ENCODE measurements at places on chromosomes 5 and 9.

- no peak for DNase-seq
Measured at GRCh38 chr5:172101547-172102217, 86.3 kb downstream of the STK10 start.

GRCh38 chr5:58458141-58458742 is 1.6 kb downstream of the PLK2 start:
- no peak for DNase-seq

DNA sequence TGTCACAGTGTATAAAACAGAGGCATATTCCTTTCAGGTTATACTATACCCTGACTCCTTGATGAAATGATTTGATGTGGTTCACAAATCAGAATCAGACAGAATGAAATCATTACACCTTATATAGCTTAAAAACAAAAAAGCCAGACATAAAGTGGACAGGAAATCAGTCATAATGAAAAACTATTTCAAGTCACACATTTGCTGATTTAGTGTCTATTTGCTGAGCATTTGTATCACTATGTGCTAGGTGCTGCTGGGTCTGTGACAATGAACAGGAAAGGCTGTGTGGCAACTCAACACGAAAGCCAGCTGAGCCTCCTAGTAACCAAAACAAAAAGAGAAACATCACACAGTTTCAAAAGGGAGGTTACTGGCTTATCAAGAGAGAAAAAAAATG is 194.0 kb downstream of the EFNA5 start:
- no peak for DNase-seq

- no peak for DNase-seq
Measured at GRCh38 chr5:80094236-80094738, 59.1 kb downstream of the THBS4 start.

GRCh38 chr5:106673941-106674340 is 996.8 kb downstream of the EFNA5 start:
- DNase-seq = no peak

DNA sequence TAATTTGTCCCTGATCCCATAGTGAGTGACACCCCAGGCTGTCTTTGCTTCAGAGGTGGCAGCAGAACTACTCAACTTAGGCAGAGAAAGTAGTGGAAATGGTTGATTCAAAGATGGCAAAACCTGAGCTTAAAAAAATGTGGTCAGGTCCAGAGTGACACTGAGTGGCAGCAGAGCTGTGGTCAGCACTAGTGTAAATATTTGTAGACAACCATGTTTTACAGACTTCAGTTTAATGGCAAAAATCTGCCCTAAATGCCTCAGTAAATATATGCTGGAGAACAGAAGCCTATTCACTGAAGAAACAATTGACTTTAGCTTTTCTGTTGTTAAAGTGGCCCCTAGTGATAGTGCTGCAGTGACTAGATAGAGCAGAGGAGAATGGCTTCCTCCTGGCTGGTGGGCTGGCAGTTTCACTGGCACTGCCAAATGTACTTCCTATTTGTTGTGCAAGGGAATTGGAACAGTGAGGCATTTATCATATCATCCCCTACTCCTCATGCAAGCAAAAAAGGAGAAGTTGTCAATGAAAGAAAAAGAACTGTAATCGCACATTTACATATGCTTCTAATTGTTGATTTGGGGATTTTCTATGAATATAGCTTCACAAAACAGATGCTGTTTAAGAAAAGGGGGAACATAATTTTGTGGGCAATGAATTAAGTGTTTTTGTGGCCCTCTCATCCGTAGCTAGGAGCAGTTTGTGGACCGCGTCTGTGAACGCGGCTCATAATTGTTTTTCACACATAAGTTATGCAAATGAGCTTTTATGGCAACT is 12.0 kb downstream of the PBX3 start:
- DNase-seq = peak; percentile 63

DNA sequence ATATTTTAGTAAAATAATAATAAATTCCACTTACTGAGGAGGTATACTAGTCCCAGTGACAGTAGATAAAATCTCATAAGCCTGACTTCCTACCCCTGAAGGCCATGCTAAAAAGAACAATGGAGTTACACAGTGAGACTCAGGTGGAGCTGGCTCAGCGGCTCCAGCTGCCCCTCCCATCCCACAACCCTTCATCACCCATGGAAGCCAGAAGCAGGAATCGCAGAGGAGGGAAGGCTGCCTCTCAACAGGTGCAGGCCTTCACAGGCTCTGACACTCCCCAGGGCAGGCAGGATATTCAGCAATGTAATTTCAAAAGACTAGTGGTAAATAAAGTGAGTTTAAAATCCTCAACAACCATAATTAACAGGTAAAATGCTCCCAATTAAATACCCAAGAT is 67.5 kb downstream of the FANCC start:
- DNase-seq = no peak

DNA sequence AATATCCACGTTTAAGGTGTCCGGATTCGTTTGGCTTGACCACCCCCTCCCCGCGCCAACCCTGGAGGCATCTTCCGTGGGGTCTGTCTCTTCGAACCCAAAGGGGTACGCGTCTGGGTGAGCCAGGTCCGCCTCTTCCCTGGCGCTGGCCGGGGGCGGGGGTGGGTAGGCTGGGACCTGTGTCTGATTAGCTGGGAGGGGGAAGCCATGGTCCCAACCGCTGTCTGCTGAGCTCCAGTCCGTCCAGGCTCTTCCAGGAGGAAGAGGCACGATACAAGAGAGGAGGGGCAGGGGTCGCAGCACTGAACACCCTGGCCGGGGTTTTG is at the start of gene LVRN:
Gene LVRN (plus strand): TSS at position 237 of the 326 bp plus-strand sequence. CDS start 143 bp downstream, outside the sequence.
- no peak for DNase-seq

DNA sequence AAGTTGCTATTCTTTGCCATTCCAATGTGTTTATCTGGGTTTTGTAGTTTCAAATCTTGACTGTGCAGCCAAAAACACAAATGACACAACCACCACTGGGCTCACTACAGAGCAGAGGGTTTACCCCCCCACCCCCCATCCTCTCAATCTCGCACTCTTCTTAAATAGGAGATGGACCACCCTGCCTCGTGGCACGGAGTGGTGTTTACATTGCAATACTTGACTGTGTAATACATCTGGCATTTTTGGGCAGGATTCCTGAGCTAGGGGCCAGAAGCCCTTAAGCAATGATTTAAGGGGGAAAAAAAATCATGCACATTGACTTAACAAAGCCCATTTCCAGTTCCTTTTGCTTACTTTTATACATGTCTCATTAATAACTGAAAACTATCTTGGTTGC is 19.0 kb downstream of the PTCH1 start:
- no peak for DNase-seq

DNA sequence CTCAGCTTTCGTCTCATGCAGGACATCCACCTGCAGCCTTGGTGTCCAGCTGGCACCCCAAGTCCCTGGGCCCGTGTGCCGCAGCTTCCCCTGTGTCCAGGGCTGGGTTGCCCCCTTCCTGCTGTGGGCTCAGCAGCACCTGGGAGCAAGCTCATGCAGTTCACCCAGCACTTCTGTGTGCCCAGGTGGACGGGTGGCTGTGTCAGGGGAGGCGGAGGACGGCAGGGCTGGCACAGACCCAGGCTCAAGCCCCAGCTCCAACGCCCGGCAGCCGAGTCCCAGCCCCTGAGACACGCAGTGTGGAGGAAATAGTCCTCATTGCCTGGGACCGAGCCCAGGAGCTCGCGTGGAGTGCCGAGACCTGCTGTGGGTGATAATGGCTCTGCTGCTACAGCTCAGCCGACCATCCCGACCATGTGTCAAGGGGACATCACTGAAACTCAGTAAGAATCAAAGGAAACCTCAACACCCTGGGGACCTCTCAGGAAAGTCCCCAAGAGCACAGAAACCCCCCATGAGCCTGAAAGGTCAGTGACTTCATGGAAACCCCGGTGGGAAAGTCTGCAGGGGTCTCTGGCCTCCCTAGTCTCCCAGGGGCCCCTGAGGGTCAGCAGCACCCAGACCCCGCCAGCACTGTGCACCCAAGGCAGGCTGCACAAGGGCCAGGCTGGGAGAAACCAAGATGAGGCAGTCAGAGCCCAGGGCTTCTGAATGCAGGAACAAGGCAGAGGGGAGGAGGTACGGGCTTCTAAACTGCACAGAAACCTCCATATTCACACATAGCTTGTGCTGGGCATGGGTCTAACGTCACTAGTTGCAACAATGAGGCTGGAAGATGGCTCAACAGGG is 38.8 kb downstream of the LPCAT1 start:
- no peak for DNase-seq

DNA sequence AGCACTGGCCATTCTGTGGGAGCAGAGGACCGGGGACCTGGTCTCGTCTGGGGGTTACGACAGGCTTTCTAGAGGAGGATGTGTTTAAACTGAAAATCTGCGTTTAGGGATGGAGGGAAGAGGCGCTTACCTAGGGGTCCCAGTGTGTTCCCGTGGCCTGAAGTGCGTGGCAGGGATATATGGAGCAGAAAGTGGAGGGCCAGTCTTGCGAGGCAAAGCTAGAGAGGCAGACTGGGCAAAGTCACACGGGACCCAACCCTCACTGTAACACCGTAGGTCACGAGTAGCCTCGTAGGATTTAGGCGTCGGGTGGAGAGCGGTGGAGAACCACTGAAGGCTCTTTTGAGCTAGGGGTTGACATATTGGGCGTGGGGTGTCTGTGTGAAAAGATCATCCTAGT is 32.8 kb upstream of the POMT1 start:
- no peak for DNase-seq

- DNase-seq = no peak
Measured at GRCh38 chr5:151238303-151238741, 14.4 kb upstream of the CCDC69 start.

GRCh38 chr5:111223787-111224560 is at the start of gene CAMK4:
TSS of gene CAMK4 (plus strand) at chr5:111224384. CDS start at chr5:111224484, 100 bp downstream.
- DNase-seq = peak; percentile 72

GRCh38 chr5:94908889-94909480 is 290.5 kb downstream of the SLF1 start:
- DNase-seq = peak; percentile 14

DNA sequence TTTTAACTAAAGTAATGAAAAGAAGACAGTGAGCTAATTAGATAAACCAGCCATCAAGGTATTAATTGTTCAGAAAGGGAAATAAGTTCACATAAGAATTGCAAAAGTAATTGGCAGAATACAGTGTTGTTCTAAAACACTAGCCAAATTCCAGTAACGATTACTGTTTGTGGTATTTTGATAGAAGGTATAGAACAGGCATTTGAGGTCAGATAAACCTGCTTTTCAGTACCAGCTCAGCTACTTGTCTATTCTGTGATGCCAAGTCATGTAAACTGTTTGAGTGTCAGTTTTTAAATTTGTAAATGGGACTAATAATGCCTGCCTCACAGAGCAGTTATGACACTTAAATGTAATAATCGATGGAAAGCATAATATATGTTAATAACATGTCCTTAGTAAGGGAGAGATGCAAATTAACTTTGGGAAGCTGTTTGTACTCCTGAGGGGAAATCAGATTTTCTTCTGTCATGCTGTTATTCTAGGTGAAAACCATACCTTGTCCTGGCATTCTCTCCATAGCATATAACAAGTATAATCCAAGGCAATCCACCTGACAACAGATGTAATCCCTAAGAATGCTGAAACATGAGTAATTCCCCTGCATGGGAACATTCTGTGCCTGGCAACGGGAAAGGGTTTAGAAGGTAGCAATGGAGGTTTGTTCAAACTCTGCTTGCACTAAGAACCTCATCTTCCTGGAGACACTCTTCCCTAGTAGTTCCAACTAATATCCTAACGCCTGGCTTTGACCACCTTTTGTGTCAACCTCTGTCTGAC is 509.5 kb upstream of the PAPPA start:
- no peak for DNase-seq

DNA sequence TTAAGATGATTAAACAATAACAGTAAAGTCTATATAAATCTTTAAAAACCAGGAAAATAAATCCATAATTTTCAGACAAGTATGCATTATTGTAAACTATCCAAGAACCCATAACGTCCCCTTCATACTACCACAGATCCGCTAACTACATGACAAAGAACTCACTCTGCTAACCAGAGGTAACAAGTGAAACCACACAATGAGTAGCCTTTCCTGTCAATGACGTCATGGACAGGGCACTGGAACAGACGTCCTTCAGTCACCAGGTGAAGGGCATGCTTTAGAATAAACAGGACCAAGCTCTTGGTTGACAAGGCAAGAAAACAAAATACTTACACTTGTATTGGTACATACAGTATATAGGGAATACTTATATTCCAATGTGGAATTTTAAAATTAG is 45.2 kb downstream of the RNF130 start:
- DNase-seq = no peak

- DNase-seq = no peak
Measured at GRCh38 chr5:172167895-172168294, 20.1 kb downstream of the STK10 start.

GRCh38 chr5:177094224-177095087 is 7.7 kb downstream of the FGFR4 start:
- no peak for DNase-seq

DNA sequence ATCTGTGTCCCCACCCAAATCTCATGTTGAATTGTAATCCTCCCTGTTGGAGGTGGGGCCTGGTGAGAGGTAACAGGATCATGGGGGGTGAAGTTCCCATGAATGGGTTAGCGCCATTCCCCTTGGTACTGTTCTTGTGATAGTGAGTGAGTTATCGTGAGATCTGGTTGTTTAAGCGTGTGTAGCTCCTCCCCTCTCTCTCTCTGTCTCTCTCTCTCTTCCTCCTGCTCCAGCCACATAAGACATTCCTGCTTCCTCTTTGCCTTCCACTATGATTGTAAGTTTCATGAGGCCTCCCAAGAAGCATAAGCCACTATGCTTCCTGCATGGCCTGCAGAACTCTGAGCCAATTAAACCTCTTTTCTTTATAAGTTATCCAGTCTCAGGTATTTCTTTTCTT is 28.8 kb downstream of the C5orf15 start:
- no peak for DNase-seq

- no peak for DNase-seq
Measured at GRCh38 chr5:2709976-2710689, 41.3 kb downstream of the IRX2 start.

DNA sequence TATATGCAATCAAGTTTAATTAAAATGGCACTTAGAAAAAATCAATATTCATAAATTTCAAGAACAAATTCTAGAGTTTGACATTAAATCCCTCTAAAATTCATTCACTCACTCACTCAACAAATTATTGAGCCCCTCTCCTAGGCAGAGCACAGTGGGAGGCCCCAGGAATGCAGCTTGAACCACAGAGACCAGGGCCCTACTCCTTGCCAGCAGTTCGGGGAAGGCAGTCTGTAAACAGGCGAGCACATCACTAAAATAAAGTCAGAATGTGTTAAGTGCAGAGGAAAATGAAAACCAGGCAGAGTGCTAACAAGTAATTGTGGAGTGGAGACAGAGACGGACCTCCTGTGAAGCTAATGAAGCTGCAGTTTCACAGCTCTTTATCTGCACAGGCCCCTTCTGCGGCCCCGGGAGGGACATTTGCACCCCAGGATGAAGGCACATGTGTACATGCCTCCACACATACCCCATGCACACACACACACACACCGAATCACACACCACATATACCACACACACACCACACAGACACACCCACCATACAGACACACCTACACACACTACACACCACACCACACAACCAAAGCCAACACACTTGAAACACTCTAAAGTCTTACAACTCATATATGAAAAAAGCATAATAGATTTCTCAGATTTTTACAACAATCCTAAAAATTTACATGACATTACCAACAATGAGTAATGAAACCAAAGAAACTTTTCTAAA is 40.5 kb downstream of the BHMT start:
- DNase-seq = no peak

Measured in NCI-H1694 treated with DMSO at 0.1 percent for 48 hours (cell line).